ENCODE measurements at places on chromosomes 2 and 18.

DNA sequence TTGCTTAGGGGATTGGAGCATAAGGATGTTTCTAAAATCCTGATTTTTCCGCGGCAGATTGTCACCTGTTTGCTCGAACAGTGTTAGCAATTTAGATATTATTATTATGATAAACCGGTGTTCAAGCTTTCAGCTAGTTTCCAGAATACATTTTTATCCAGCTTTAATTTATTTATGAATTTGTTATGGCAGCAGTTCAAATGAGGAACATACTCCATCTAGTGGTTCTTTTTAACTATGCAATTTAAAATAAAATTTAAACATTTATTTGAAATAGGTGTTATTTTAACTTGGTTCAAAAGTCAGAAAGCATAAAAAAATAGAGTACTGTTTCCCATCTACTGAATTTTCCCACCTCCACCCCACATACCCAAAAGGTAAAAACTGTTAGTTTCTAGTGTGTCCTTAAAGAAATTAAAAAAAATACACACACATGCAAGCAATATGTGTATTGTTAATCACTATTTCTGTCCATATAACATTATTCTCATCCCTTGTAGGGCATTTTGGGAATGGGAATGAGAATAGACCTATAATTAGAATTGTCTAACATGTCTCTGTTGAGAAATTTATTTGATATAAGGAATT, 23.2 kb downstream of the ACOXL start:
- no peak for DNase-seq

DNA sequence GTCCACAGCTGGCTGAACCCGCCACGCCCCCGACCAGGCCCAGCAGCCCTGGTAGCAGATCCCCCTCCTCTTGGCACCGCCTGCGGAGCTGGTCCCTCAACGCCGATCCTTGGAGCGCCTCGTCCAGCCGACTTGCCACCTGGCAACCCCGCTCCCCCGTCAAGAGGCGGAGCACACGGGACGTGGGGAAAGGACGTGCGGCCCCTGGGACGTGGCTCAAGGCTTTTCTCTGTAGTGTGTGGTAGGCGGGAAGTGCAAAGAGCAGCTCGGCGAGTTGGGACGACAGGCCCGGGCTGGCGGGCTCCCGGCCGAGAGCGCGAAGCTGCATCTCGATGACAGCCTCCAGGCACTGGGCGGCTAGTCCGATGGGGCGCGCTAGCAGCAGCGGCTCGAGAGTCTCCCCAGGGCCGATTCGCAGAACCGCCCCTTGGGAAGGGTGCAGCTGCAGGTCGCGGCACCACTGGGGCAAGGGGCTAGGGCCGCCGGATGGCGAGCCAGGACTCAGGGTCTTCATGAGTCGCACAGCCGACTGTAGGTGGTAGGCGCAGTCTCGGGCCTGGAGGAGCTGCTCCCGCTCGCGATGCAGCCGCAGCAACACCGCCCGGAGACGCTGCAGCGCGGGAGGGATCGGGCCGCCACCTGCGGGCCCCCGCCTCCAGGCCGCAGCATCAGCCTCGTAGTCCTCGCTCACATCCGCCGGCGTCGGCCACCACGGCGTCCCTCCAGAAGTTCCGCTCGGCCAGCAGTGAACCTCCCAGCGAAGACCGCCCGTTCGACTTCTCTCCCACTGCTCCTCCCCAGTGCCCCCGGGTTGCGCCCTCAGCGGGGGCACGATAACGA, 617 bp downstream of the CCDC142 start:
- DNase-seq: peak; percentile 70

GRCh38 chr2:162731917-162732804, 106.4 kb downstream of the KCNH7 start:
- peak; percentile 46 for DNase-seq

- DNase-seq: no peak
Measured at GRCh38 chr2:153891051-153891450, 19.3 kb downstream of the GALNT13 start.

GRCh38 chr2:188278388-188279092, 13.1 kb upstream of the GULP1 start:
- no peak for DNase-seq

- DNase-seq: no peak
Measured at GRCh38 chr2:174787487-174788205, 23.4 kb upstream of the CHRNA1 start.

- DNase-seq: no peak
Measured at GRCh38 chr2:225113371-225114015, 71.2 kb upstream of the DOCK10 start.

GRCh38 chr2:102540882-102541281, 67.9 kb downstream of the SLC9A4 start:
- DNase-seq: no peak

DNA sequence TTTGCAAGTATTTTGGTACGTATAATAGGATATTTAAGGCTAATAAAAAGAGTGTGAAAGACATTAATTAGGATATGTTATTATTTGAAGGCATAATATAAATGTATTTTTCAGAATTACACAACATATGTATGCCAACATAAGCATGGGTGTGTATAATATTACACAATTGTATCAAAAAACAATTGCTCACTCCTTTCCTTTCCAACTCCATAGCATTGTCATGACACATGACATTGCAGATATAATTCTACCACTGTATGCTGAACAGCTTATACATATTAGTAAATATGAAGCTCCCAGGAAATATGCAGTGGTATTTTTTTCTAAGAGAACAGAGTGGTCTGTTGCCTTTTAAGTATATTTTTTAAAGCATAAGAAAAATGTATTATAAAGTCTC, 593.1 kb downstream of the TMX3 start:
- no peak for DNase-seq

- no peak for DNase-seq
Measured at GRCh38 chr2:235000426-235001236, 48.8 kb downstream of the SH3BP4 start.

DNA sequence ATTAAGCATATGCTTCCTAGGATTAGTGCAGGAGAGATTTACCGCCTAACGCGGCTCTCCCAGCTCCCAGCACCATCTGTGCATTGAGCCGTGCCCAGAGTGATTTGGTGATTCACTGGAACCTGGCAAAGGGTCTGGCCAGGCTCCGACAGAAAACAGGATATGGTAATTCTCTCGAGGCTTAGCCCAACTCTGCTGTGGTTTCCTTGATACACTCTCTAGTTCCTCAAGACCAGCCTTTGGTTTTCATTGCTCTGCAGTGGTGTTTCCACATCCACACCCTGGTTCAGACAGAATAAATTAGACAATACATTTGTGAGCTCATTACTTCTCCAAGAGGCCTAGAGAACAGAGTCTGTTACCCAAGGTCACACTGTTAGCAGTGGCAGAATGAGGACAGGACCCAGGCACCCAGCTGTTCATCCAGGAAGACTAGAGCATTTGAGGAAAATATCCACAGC, 23.0 kb upstream of the SMAD2 start:
- DNase-seq: peak; percentile 32

DNA sequence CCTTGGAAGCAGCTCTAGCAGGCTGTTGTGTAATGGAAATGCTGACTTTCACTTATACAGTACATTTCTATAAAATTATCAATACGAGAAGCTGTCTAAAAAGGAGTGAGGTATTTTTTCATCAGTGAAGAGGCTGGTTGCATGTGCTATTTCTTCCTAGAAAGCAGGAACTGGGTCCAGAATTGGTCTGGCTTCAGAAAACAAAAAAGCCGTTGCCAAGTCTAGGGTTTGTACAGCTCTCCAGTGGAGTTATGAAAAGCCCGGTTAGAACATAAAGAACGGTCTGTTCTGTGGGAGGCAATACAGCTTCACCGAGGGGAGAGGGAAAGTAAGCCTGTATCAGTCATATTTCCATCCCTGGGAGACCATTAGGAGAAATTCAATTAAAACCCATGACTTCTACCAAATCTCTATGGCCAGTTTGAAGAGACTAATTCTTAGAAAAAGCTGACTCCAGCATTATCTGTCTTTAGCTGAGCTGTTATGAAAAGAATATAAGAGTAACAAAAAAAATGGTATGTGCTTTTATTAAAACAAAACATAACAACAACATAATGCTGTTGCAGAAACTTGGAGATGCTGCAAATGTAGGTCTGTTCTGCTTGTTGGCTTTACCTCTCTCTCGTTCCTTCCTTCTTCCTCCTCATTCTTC, 217.0 kb downstream of the CMPK2 start:
- DNase-seq: no peak

- peak; percentile 53 for DNase-seq
Measured at GRCh38 chr18:79523206-79523735, 127.5 kb downstream of the NFATC1 start.

GRCh38 chr2:715854-716560, 38.8 kb upstream of the TMEM18 start:
- no peak for DNase-seq

DNA sequence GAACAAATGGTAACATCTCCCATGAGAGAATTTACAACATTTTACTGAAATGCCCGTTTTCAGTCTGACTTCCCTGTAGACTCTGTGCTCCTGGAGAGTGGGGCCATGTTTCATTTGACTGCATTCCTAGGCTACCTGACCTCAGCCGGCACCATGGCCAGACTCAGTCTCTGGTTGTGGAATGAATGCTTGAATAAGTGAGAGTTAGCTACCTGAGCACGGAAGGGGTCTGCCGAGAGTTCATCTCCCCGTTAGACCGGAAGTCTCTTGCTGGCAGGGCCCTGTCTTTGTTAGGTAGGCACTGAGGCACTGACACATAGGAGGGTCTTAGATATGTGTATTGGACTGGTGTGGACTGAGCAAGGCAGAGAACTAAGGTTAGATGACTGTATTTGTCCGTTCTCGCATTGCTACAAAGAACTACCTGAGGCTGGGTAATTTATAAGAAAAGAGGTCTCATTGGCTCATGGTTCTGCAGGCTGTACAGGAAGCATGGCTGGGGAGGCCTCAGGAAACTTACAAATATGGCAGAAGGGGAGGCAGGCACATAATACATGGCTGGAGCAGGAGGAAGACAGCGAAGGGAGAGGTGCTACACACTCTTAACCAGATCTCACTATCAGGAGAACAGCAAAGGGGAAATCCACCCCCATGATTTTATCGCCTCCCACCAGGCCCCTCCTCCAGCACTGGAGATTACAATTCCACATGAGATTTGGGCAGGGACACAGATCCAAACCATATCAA, 271.2 kb downstream of the GLI2 start:
- no peak for DNase-seq

DNA sequence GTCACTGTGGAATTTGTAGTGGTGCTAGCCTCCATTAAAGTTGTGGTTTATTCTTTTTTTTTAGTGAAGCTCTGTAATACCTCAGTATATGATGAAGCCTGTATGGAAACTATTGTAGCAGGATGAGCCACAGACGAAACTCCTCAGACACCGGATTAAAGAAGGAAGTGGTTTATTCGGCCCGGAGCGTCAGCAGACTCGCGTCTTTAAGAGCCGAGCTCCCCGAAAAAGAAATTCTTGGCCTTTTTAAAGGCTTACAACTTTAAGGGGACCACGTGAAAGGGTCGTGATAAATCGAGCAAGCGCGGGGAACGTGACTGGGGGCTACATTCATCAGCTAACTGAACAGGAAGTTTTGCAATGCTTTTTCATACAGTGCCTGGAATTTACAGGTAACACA, 8.1 kb upstream of the CCL20 start:
- DNase-seq: peak; percentile 69

DNA sequence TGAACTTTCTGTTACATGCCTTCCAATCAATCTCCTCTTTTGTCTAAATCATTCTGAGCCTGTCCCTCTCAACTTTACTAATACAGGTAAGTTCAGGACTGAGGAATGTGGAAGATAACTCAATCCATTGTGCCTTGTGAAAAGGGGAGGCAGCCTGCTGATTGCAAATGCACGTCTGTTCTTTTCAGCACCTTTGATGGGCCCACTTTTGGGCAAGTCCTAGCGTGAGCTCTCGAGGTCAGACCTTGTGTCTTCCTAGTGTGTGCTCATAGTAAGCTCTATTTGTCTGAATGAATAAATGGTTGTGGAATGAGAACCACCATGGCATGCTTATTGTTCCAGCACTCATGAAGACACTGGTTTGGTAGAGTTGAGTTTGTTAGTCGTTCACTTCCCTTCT, 50.4 kb upstream of the REL start:
- no peak for DNase-seq

DNA sequence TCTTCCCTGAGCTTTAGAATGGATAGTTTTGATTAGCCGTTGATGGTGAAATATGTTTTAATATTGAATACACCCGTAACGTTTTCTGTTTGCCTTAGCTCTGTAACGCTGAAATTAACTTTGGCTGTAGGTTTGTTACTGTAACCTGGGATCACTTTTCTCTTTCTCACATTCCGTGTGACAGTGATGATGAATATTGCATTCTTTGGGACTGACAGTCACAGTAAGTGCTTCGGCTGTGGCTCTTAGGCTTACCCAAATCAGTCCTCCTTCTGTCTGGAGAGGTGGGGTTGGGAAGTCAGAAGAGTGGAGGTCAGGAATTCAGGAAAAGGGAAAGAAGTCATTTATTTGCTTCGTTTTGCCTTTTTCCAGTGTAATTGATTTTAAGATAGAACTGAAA, 18.0 kb downstream of the RMC1 start:
- no peak for DNase-seq

DNA sequence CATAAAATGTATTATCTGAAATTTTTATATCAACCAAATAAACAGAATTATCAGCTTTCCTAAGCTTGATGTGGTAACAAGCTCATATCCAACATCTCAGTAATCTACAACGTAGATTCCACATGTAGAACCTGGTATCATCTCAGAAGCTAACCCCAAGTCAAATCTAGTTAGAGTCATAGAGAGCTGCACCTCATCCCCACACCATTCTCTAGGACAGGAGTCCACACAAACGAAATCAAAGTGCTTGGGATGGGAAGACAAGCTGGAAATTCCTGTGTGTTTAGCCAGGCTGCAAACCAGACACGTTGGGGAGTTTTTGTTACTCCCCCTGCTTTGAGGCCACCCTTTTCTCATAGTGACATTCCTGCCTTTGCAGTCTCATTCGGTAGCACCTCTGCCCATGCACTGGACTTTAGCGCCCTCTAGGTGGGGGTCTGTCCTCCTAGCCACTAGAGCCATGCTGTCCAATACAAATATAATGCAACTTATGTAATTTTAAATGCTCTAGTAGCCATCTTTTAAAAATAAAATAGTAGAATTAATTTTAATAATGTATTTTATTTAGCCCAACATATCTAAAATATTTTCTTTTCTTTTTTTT, 28.1 kb upstream of the SATB2 start:
- no peak for DNase-seq

DNA sequence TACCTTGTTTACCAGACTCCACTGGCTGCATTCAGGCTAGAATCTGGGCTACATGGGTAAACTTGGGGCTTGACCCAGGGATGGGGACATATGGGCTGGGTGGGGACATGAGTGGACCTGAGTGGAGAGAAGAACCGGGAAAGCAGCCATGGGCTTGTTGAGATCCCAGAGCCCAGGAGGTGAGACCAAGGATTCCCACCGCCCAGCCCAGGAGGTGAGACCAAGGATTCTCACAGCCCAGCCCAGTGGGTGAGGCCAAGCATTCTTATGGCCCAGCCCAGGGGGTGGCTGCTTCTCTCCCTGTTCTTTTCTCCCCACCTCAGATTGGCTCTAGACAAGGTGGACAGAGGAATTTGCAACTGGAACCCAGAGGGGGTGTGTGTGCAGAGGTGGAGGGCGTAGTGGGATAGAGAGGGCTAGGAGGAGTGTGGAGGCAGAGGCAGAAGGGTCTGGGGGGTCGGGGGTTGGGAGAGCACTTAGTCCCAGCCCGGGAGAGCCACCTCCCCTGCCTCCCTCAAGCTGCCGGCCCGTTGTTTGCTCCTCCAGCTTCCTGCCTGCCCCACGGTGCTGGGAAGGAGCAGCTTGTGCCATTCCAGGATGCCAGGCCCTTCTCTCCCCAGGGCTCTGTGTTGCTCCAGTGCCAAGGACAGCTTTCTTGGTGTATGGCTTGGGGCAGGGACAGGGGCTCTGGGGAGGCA, 25.6 kb downstream of the GLI2 start:
- DNase-seq: no peak

- no peak for DNase-seq
Measured at GRCh38 chr2:60963190-60963589, 54.3 kb upstream of the PEX13 start.

- DNase-seq: no peak
Measured at GRCh38 chr18:45441110-45441847, 174.0 kb upstream of the SLC14A2 start.
